ENCODE measurements at places on chromosomes 3 and 15.

DNA sequence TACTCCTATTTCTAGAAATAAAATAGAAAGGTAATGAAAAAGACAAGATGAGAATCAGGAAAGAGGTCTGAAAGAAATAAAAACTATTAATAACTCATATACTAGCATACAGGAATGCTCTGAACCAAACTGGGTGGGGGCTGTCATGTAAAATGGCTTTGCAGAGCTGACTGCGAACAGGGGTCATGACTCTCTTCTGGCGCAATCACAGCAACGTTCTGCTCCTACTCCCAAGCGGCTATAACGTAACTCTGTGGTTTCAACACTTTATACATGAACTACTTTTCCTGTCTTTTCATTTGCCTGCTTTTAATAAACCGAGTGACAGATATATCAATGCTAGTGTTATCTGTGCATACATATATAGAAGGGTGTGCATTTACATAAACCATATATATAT is 116.7 kb downstream of the DLG1 start:
- DNase-seq = no peak

GRCh38 chr3:56815589-56815988 is 13.8 kb upstream of the ARHGEF3 start:
- DNase-seq = no peak

- DNase-seq = no peak
Observed at GRCh38 chr15:100053474-100054121, 288.2 kb downstream of the ADAMTS17 start.

DNA sequence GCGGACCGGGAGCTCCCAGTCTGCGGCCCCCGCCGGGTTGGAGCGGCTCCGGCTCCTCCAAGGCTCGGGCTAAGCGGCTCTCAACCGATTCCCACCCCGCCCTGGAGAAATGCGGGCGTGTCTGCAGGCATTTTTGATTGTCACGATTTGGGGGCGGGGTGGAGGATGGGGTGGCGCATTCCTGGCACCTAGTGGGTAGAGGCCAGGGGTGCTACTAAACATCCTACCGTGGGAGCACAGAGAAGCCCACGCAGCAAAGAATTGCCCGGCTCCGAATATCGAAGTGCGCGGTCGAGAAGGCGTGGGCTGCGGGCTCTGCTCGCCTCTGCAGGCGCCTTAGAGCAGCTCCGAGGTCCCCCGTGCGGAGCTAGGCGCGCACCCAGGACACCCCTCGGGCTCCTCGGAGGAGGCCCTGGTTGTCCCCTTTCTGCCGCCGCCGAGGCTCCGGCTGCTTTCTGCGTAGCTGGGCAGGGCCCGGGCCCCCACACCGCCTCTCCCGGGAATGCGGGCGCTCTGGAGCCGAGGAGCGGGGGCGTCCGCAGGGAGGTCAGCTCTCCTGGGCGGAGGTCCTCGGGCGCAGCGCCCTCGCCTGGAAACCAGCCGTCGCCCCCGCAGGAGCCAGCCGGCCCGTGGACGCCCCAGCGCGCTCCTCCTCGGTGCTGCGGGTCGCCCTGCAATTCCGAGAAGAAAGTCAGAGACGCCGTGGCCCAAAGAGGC is 16.5 kb upstream of the LAMP3 start:
- no peak for DNase-seq

GRCh38 chr3:150090877-150091276 is 120.2 kb upstream of the PFN2 start:
- no peak for DNase-seq
